ENCODE measurements at places on chromosomes 12 and 14.

- no peak for DNase-seq
Measured at GRCh38 chr14:100950024-100950423, 46.5 kb upstream of the RTL1 start.

- no peak for DNase-seq
Measured at GRCh38 chr12:3043406-3043805, 33.8 kb upstream of the TSPAN9 start.

- DNase-seq: no peak
Measured at GRCh38 chr12:128986957-128987356, 133.7 kb downstream of the GLT1D1 start.

DNA sequence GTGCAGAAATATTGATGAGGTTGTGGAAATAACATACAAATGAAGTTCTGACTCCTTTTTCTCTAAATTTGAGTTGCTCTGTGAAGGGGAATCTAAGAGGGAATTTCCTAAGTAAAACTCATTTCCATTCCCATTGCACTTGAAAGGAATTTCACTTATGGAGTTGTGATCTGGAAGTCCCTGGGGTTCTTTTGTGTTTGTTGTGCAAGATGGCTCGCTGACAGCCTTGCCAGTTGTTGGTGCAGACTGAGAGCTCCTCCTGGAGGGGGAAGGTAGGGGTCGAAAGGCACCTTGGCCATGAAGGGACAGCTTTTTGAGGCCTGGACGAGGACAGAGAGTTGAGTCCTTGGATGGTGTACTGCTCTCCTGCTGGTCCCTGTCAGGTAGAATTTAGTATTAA, 72.0 kb downstream of the C12orf56 start:
- no peak for DNase-seq

- no peak for DNase-seq
Measured at GRCh38 chr14:78135450-78135891, 34.7 kb upstream of the NRXN3 start.

GRCh38 chr12:82832096-82832495, 145.4 kb downstream of the TMTC2 start:
- no peak for DNase-seq

GRCh38 chr14:90522571-90523191, 125.9 kb downstream of the CALM1 start:
- DNase-seq: no peak

DNA sequence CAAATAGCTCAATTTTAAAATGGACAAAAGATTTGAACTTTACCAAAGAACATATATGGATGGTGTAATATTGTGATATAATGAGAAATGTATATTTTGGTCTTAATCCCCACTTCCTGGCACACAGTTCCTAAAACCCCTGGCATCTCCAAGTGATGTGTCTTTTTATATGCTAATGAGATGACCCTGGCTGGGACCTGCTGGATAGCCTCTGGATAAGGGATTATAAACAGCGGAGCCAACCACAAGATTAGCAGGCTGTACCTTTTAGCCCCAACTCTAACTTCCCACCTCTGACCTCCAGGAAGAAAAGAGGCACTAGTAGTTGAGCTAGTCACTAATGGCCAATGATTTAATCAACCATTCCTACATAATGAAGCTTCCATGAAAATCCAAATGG, 130.0 kb downstream of the DPF3 start:
- no peak for DNase-seq

DNA sequence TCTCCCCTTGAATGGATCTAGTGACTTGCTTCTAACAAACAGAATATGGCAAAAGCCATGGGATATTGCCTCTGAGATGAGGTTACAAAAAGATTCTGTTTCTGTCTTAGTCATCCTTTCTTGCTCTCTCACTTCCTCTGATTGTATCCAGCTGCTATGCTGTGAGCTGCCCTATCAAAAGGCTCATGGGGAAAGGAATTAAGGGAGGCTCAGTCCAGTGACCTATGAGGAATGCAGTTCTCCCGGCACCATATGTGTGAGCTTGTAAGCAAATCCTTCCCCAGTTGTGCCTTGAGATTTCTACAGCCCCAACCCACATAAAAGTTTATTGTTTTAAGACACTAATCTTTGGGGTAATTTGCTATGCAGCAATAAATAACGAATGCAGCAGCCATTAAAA, 183.1 kb downstream of the KLHL28 start:
- DNase-seq: no peak

GRCh38 chr14:30768791-30769190, 105.6 kb upstream of the COCH start:
- no peak for DNase-seq

DNA sequence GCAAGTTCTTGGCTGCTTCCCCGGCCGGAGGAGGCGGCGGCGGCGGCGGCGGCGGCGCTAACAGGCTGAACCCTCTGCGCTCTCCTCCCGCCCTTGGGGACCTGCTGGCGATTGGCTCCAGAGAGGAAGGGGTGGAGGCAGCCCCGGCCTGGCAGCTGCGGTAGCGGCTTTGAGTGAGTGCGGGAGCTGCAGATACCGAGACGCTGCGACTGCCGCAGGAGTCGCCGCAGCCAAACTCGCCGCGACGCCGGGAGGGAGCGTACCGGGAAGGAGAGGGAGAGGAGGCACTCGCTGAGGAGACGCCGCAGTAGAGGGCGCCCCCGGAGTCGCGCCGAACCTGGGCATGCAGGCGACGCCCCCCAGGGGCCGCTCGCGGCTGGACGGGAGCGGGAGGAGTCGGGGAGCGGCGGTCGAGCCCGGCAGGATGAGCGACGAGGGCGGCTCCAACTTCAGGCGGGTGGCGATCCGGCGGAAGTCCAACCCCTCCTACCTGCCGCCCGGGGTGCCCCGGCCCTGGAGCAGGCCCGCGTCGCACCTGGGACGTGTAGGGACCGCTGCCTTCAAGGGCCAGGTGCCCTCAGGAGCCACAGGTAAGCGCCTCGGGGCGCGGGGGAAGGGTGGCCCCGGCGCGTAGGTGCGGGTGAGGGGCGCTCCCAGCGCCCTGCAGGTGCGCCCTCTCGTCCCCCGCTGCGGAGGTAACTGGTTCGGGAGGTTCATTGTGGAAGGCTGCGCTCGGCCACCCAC, at the start of gene FGD4:
FGD4 (plus strand) TSS at position 189 of the 744 bp plus-strand sequence.
- DNase-seq: peak; percentile 27

GRCh38 chr12:85182699-85183098, 97.3 kb upstream of the ALX1 start:
- DNase-seq: no peak

- no peak for DNase-seq
Measured at GRCh38 chr12:7072035-7072434, 11.5 kb downstream of the C1S start.

DNA sequence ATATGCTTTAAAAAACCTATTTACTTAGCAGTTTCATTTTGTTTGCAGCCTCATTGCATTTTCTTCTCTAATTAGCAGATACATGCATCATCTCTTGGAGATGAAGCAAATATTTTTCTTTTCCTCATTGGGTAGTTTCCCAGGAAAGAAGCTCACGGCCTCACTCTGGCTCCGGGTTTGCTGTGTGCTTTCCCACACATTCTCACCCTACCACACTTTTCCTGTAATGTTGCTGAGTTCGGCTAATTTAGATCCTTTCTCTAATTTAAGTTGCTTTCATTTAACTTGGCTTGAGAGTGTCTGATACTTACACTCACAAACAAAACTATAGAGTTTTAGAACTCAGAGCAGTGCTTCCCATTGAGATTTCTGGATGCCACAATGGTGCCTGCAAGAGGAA, 928.2 kb downstream of the NRXN3 start:
- DNase-seq: no peak

GRCh38 chr12:24231298-24231697, 281.8 kb upstream of the SOX5 start:
- DNase-seq: no peak

DNA sequence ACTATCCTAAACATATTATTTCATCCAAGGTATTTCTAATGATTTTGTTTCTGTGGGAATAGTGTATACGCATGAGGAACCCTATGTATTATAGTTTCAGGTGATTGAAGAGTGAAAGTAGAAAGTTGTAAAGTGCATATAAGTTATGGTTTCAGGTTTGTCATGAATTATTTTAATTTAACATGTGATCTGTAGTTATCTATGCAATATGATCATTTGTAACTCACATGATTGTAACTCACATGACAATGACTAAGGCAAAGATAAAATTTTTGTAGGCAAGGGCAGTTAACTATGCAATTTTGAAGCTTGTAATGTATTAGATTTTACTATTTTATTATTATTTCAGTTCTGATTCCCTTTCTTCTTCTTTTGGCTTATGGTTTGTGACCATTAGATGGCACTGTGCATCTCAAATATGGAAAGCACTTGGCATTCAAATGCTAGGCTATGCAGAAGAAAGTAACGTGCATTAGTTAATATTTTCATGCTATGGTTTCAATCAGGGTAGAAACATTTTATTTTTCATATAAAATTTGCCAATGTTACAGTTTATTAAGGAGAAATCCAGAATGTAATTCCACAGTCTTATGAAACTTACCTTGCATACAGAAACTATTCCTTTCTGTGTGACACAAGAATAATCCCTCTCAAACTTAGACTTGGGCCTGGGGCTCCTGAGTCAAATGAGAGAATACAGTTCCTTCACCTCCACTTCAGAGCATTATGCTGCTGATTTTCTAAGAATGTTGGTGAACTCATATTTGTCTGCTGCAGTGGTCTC, 15.8 kb upstream of the TMEM30B start:
- no peak for DNase-seq

- no peak for DNase-seq
Measured at GRCh38 chr14:70190156-70190555, 1.4 kb upstream of the SLC8A3 start.

DNA sequence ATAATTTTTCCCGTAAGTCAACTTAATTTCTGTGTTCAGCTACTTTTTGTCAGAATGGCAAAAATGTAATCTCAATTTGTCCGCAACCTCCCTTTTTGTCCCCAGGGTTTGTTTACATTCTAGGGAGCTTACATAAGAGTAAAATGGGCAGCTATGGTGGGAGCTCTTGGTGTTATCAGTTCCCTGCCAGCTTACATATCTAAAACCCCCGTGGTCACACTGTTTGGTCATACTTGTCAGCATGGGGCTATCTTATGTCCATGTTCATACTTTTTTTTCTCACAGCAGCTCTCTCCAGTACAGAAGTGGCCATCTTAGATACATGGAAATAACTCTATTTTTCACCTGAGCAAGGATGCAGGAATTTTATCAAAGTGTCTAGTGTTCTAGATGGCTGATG, 16.7 kb downstream of the SLCO1C1 start:
- no peak for DNase-seq

- DNase-seq: no peak
Measured at GRCh38 chr12:356276-356988, 32.7 kb downstream of the KDM5A start.

- DNase-seq: no peak
Measured at GRCh38 chr14:66752109-66752508, 244.2 kb downstream of the GPHN start.

DNA sequence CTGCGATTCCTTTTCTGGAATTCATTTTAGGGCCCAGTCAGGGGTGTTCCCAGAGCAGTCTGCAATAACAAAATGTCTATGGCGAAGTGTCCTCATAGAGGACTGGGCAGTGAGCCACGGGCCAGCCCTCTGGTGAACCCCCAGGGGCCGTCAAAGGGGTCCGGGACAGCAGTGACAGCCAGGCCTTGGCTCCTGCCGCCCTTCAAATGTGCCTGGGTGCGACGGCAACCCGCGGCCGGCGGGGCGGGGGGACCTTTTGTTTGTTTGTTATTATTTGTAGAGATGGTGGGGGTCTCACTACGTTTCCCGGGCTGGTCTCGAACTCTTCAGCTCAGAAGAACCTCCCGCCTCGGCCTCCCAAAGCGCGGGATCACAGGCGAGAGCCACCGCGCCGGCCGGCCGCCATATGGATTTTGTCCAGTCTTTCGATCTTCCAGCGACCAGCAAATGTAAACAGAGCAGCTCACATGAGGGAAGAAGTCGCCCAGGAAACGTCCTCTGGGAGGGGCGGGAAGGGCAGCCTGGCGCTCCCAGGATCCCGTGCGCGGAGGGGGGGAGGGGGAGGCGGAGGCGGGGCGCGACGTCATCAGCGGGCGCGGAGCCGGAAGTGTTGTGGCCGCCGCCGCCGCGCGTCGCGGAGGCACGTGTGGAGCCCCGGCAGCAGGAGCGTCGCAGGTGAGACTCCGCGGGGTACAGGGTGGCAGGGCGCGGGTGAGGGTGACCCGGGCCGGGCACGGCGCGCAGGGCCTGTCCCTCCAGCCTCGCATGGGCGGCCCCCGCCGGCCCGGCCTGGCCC, at the start of gene TRMT61A:
TRMT61A (plus strand) TSS at position 610 of the 796 bp plus-strand sequence. CDS start 783 bp downstream, outside the sequence.
- peak; percentile 47 for DNase-seq

DNA sequence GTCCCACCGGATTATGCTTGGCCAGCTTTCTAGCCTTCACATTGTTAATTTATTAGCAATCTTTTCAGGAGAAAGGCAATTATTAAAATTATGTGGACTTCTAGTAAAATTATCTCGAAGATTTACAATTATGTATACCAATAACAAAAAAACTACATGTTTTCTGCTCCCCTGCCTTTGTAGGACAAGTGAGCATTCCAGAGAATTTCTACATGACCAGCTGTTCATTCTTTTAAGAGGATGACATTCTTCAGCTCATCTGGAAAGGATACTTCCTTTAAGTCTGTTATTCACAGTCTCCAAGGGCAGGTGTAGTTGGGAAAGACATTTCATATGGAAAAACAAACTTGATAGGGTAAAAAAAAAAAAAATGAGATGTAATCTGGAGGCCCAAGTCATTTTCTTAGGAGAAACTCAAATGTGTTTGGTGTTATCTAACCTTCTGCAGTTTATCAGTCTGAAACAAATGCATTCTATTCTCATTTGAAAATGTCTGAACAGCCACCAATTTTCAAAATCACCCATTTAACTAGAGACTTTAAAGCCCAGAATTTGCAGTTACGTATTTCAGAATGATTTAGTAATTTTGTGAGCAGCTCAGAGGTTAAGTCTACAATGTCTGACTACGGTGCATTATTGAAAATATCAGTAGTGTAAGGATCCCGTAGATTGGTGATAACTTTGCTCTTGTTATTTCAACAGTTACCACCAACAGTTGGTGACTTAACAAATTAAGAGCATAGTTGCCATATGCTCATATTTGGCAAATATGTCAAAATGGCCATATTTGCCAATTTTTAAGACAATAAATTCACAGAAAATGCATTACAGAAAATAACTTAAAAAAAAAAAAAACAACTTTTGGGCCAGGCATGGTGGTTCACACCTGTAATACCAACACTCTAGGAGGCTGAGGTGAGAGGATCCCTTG, 1.8 kb upstream of the PHLDA1 start:
- no peak for DNase-seq

DNA sequence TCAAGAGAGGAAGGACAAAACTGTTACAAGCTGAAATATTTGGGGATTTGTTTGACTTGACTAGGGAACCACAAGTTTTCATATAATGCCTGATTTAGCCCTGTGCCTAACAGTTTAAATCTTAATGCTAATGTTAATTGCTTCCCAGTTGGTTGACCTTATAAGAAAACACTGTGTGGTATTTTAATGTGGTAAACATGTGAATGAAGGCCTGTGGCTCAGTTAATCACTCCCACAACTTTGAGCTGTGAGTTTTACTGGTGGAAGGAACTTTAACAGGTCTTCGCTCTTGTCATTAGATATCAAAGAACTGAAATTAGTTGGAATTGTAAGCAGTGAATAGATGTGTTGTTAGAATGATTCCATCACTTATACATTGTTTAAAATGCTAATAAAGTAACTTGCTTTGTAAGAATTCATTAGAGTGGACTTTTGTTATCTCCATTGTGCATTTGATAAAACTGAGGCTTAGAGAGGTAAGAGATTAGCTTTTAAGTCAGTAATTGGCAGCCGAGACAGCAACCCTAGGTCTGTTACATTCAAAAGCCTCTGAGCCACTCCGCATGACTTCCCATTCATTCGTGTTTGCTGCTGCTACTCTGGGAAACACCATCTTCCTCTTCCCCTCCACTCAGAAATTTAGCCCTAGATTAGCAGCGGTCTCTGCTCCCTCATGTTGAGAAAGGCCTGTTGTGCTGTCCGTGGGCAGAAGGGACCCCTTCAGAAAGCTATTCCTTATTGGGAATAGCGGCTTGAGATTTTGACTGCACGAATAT, 1.0 kb upstream of the TBK1 start:
- DNase-seq: no peak

Measured in stimulated activated CD4-positive, alpha-beta T cell treated with anti-CD3 and anti-CD28 coated beads, Interleukin-1b, Interleukin-23, amount 100 ng/mL, for 24 hours (primary cell).